ENCODE measurements at places on chromosomes 5 and 9.
A peak's percentile ranks its signal among the peaks of the same experiment; 100 is the strongest.

- no peak for DNase-seq
These were observed 11.8 kb upstream of the SYK start for GRCh38 chr9:90789862-90790261.

DNA sequence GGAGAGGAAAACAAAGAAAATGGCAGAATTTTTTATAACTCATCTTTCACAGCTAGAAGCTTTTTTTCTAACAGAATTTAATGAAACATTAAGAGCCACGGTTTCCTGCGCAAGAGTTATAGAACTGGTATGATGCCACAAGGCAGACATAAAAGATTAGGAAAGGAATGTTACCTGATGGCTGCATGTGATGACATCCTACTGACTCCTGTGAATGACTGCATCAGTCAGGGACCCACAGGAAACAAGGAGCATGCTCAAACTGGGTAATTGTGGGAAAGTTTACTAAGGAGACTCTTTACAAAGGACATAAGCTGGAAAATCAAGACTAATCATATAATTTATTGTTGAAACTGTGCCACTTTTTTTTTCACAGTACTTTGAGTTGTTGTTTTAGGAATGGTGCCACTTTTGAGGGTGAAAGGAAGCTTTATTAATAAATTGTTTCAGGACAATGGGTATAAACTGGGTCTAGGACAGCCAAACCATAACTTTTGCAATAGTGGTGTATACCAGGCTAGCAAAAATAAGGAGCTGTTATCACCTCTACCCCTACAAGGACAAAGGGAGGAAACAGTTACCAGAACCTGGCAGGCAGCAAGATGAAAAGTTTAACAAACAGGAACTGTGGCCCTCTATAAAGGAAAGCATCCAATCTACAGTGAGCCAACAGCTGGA lies 5.1 kb upstream of the TSLP start:
- DNase-seq: no peak

DNA sequence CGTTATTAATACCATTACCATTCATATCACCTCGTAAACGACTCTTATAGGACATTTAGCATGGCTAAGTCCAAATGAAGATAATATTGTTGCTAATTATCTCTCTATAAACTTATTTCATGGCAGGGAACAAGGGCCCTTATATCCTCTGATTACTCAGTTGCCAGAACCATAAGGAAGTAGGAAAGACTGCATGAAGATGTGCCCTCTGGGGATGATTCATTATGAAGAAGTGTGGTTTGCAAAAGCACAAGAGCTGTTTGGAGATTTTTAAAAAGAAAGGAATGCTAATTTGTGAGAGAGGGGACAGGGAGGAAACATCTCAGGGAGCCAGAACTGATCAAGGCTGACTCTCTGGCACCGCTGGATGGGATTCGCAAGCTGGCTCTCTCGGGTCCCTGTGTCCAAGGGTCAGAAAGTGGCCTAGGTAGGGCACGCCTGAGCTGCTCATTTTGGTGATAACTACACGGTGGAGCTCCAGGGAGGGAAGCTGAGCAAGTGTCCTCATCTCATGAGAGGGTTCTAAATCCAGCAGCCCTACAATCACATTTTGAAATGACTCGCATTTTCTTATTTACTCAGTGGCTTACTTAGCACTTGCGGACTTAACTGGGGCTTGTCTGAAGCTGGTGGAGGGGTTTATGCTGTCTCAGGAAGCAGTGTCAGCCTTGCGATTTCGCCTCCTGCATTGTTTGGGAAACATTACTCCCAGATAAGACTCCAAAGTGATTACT lies 136.8 kb downstream of the C5orf15 start:
- no peak for DNase-seq

DNA sequence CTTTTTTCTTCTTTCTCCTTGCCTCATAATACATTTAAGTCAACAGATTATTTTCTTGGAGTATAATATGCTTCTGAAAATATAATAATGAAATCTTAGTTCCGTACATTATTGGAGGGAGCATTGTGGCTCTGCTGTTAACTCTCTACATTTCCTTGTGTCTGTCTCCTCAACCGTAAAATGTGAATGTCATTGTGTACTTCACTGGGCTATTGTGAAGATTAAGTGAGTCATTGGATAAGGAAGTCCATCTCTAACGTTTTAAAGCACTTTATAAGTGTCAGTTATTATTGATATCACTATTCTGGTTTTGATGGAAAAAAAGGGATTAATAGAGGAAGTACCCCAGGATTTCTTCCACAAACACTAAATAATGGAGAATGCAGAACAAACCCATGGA lies 304.5 kb upstream of the RFX3 start:
- DNase-seq: no peak

DNA sequence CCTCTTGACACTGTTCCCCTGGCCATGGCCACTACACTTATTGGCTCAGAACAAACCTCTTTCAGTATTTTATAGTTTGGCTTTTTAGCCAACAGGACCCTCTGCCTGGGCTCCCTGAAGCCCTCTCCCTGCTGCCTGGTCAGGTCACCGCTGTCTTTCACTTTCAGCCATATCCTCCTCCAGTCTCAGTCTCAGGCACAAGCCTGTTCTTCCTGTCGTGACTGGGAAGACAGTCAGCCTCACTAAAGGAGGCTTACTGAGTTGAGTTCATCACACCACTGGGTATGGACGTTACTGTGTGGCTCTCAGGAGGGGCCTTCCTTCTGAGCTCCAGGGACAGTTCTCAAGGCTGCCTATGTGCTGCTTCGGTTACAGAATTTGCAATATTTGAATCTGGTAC lies 2.0 kb downstream of the QSOX2 start:
- DNase-seq: no peak

GRCh38 chr5:149045089-149045460 lies 17.8 kb downstream of the SH3TC2 start:
- no peak for DNase-seq

- no peak for DNase-seq
These were observed 6.6 kb upstream of the CNOT6 start for GRCh38 chr5:180487556-180487955.

DNA sequence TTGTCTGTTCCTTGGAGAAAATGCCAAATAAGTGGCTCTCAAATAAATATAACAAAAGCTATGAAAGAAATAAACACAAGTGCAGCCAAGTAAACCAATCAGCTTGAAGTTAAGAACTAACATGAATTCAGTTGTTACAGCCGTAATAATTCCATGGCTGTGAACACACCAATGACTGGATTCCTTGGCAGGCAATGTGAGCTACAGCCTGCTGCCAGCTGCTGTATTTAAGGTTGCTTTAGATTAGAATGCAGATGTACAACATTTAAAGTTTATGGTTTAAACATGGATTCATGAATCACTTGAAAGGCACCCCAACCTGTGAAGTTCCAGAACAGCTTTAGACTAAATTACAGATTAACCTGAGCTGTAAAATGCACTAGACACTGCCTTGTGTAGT lies 626.4 kb upstream of the SEMA6A start:
- DNase-seq: no peak

DNA sequence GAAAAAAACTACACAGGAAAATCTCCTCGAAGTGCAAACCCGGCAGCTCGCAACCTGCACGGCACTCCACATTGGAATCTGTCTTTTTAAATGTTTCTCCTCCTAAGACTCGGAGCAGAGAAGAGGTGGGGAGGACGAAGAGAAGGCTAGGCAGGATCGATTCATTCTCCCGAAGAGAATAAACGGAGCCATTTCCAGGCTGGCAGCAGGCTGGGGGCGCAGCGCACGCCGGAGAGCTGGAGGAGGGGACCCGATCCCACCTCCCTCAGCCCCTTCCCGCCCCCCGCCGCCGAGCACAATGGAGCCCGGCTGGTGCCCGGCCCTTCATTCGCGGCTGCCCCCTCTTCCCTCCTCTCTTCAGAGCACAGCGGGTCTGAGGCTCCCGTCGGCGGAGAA lies 628 bp downstream of the HOMER1 start:
- DNase-seq: peak; percentile 57

- DNase-seq: no peak
These were observed 779 bp downstream of the FAM13B start for GRCh38 chr5:138032028-138032571.

DNA sequence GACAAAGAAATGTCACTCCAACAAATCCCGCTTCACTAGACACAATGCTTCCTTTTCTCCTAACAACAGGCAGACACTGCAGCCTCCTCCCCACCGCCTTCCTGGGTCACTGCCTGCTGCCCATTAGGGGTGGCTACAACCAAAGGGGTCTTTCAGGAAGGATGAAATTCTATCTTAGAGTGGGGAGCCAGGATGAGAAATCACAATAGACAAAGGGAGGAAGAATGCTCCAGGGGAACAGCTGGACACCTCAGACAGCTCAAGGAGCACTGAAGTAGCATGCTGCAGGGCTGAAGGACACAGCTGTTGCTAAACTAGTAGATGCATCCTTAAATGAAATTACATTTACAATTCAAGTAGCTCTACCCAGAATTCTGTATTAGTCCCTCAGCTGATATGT lies 54.2 kb downstream of the PRELID2 start:
- no peak for DNase-seq

GRCh38 chr9:73667749-73668148 lies 516.1 kb downstream of the ANXA1 start:
- DNase-seq: no peak

GRCh38 chr5:4206127-4206526 lies 610.5 kb downstream of the IRX1 start:
- DNase-seq: no peak

DNA sequence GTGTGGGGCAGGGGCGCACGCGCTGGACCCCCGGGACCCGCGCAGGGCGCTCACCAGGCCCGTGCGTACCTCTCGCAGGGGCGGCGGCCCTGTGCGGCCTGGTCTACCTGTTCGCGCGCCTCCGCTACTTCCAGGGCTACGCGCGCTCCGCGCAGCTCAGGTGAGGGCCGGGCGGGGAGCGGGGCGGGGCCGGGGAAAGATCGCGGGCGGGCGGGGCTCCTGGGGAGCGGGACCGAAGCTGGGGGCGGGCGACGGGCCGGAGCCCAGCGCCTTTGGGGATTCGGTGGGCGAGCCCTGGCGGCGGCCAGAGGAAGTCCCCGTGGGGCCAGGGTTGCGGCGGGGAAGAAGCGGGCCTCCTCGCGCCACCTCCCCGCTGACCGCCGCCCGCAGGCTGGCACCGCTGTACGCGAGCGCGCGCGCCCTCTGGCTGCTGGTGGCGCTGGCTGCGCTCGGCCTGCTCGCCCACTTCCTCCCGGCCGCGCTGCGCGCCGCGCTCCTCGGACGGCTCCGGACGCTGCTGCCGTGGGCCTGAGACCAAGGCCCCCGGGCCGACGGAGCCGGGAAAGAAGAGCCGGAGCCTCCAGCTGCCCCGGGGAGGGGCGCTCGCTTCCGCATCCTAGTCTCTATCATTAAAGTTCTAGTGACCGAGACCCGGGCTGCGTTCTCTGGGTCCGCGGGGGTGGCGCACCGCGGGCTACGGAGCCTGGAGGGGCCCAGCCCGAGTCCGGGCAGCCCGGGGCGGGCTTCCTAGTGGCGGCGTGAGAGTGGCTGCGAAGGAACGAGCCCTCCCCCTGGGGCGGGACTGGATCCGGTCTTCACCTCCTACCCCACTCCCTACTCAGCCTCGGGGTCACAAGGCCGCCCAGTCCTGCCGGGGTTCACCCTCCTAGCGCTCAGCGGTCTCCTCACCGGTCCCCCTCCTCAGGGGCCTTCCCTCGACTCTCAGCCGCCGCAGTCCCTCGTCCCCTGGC lies 2.4 kb downstream of the LTC4S start:
- peak; percentile 88 for DNase-seq

- DNase-seq: peak; percentile 21
These were observed 69.9 kb upstream of the OR2K2 start for GRCh38 chr9:111399772-111400563.

GRCh38 chr9:68710111-68710471 lies 5.1 kb downstream of the PIP5K1B start:
- DNase-seq: no peak

GRCh38 chr9:29325894-29326293 lies 1752.6 kb upstream of the C9orf72 start:
- DNase-seq: no peak

GRCh38 chr9:113428062-113428615 lies 17.6 kb downstream of the C9orf43 start:
- no peak for DNase-seq

GRCh38 chr9:4548811-4549725 lies 58.8 kb downstream of the SLC1A1 start:
- no peak for DNase-seq

GRCh38 chr5:127844581-127845021 lies 141.4 kb downstream of the CCDC192 start:
- peak; percentile 82 for DNase-seq

DNA sequence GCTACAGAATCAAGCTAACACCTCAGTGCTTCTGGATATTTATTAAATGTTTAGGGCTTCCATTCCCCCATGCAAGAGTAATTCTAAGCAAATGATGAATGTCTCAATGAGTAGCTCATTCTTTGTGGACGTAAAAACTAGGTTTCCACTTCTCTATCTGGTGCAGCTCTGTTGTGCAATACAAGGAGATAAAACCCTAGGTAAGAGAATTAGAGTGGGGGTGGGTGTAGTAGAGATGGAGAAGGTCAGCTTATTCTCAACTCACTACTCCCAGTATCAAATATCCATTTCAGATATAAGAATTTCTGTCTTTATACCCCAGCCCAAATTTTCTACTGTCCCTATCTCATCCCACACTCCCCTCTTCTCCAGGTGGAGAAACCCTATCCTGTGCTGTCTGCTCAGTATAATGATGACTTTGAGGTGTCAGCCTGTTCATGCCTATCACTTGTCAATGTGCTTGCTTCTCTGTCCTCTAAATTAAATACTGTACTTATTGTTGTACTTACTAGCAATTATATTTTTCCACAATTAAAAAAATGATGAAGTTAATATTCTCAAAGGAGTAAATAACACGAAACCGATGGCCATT lies 4.3 kb upstream of the FYB1 start:
- no peak for DNase-seq

DNA sequence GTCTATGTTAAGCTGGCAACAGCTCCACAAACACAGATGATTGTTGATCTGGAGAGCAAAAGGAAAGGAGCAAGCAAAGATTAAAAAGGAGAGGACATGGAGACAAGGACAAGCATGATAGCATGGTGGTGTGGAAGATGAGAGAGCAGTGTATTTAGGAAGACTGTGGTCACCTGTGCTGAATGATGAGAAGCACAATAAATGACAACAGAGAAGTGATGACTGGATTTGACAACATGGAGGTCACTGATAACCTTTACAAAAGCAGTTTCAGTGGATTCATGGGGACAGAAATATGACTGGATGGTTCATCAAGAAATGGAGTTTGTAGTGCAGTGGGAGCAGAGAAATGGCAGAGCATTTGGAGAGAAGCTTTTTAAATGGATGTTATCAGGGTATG lies 20.2 kb downstream of the TTC33 start:
- no peak for DNase-seq

- DNase-seq: no peak
These were observed at the start of gene FER for GRCh38 chr5:108747774-108748400. TSS of gene FER (plus strand) at chr5:108747897. CDS start at chr5:108798183, 50,286 bp downstream.

GRCh38 chr9:136003411-136004218 lies 42.4 kb upstream of the UBAC1 start:
- DNase-seq: no peak

DNA sequence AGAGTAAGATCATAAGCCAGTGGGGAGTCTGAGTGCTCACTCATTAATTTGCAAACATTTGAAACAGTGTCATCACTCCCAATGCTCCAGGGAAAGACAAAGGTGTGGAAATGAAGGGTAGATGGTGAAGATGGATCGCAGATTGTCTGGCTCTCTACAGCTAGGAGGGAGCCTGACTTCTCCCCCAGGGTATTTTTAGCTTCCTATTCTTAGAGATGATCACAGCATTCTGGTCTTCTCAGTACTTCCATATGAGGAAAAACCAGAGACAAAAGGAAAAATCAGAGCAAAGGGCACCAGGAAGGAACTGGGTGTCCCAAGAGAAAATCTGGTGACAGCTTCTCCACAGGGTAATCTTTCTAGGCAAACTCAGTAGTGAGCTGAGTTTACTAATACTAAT lies 401.9 kb upstream of the GRIA1 start:
- no peak for DNase-seq

Measured in COR-L47 (cell line).